Activated CD4-positive, alpha-beta T cell treated with anti-CD3 and anti-CD28 coated beads for 36 hours (primary cell): ENCODE measurements at places on chromosomes 13 and 19. TPM values are rescaled to one million over a fixed set of nuclear protein-coding genes. Genes with fewer than 3 reads are reported as not detected.

DNA sequence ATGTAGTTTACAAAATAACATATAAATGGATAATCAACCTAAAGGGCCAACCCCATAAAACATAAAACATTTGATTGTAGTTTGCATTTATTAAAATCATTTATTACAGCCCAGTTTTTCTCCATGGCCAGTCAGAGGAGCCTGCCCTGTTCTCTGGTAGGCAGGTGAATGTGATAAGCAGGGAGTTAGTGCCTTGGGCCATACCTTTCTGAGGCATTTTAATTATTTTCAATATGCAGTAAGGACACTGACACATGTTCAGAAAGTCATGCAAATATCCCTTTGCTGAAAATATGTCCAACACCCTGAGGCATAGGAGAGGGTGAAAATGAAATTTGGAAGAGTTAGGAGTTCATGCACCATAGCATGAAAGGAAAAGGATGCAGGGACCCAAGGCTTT, 242.6 kb upstream of the EDNRB start:
- H3K27me3 ChIP-seq = peaks cover 2% of the 10 kb centered on the region
- H3K4me3 ChIP-seq = no peak overlapping the region
- H3K4me1 ChIP-seq = no peaks in the 10 kb centered on the region
- H3K36me3 ChIP-seq = no peaks in the 10 kb centered on the region

The PEX11G gene
- 0.51 TPM for total RNA-seq

The PRX gene
- 1.0 TPM for total RNA-seq

DNA sequence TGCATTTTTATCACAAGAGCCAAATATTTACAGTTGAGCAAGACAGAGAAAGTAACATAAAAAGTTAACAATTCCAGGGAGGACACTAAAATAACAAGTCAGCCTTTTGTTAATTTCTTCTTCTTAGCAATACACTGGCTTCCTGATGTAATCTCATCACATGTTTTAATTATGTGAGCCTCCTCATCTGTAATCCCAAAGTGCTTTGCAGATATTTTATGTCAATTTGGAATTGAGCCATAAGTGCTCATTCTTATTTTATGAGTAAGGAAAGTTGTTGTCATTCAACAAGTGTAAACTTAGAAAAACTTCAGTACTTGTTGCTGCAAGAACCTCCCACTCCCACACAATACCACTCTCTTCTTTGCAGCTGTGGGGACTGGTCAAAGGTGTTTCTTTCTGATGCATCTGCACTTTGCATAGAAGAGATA, 223.6 kb downstream of the GPC6 start:
- no peaks in the 10 kb centered on the region for H3K36me3 ChIP-seq
- H3K4me3 ChIP-seq = no peak overlapping the region
- no peaks in the 10 kb centered on the region for H3K4me1 ChIP-seq
- no peaks in the 10 kb centered on the region for H3K27me3 ChIP-seq

- peak; percentile 23 for DNase-seq
- no peak overlapping the region for H3K4me3 ChIP-seq
- no peaks in the 10 kb centered on the region for H3K36me3 ChIP-seq
- peaks cover 37% of the 10 kb centered on the region for H3K27me3 ChIP-seq
- no peak overlapping the region for H3K27ac ChIP-seq
- H3K4me1 ChIP-seq = peaks cover 2% of the 10 kb centered on the region
Observed at GRCh38 chr13:27933580-27934328, 14.0 kb downstream of the PDX1 start.

DNA sequence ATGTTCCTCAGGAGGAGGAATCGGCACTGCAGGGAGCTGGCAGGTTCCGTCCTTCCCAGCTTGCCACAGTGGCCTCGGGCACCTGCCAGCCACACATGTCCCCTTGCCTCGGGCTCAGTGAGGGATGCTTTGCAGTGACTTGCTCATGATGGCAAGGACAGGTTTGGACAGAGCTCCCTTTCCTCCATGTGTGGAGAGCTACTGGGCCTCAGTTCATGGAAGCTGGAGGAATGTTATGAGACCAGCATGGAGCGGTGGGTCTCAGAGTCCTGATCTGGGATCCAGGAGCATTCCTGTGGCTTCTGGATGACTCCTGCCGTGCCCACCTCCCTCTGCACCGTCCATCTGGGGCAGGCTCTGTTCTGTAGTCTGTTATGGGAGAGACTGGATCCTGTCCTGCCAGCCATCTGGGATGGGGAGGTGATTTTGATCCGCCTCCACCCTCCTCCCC, 59.2 kb downstream of the SIPA1L3 start:
- peaks cover 37% of the 10 kb centered on the region for H3K36me3 ChIP-seq
- DNase-seq = no peak
- no peaks in the 10 kb centered on the region for H3K27me3 ChIP-seq
- no peak overlapping the region for H3K27ac ChIP-seq

The GJB2 gene
- total RNA-seq = 9.9 TPM

The ZNF724 gene
- total RNA-seq = 15.1 TPM

The NLRP11 gene
- 0.05 TPM for total RNA-seq

GRCh38 chr19:41913538-41914423, 14.5 kb downstream of the ERFL start:
- no peak overlapping the region for H3K4me3 ChIP-seq
- H3K4me1 ChIP-seq = peaks cover 28% of the 10 kb centered on the region
- DNase-seq = no peak
- peaks cover 5% of the 10 kb centered on the region for H3K36me3 ChIP-seq
- no peak overlapping the region for H3K27ac ChIP-seq
- H3K27me3 ChIP-seq = peaks cover 23% of the 10 kb centered on the region

The CYP2S1 gene
- 0.84 TPM for total RNA-seq

The IGFL3 gene
- not detected for total RNA-seq

The SLC7A10 gene
- total RNA-seq = not detected

GRCh38 chr19:33293255-33294057, 8.9 kb downstream of the CEBPA start:
- peaks cover 16% of the 10 kb centered on the region for H3K27me3 ChIP-seq
- no peaks in the 10 kb centered on the region for H3K4me1 ChIP-seq
- DNase-seq = no peak
- H3K4me3 ChIP-seq = no peak overlapping the region

DNA sequence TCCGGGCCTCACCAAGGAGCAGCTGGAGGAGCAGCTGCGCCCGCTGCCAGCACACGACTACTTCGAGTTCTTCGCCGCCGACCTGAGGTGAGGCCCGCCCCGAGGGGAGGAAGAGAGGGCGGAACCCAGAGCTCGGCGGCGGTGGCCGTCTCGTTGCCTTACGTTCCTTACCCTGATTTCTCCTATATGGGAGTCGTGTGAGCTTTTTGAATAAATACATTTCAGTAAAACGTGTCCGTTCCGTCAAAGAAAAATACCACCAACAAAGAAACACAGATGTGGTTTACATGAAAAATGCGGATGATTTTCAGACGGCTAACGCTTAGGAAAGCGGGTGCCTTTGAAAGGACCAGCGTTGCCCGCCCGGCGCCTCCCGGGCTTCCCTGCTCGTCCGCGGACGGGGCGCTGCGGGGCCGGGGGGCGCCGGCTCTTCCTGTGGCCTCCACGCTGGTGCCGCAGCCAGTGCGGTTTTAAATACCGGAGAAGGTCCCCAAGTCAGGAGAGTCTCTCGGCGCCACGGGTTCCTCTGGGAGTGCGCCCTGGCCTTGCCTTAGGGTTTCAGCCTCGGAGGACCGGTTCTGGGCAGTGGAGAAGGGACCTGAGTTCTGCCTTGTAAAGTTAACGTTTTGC, 755 bp downstream of the UPF3A start:
- peaks cover 53% of the 10 kb centered on the region for H3K4me1 ChIP-seq
- H3K4me3 ChIP-seq = peak overlapping the region; percentile 84
- H3K27ac ChIP-seq = peak overlapping the region; percentile 89

The POLR1G gene
- total RNA-seq = 18.4 TPM
